Hepatocyte (in vitro differentiated cells): ENCODE measurements at places on chromosomes 7 and 10. TPM values are rescaled to one million over a fixed set of nuclear protein-coding genes. Genes with fewer than 3 reads are reported as not detected.

DNA sequence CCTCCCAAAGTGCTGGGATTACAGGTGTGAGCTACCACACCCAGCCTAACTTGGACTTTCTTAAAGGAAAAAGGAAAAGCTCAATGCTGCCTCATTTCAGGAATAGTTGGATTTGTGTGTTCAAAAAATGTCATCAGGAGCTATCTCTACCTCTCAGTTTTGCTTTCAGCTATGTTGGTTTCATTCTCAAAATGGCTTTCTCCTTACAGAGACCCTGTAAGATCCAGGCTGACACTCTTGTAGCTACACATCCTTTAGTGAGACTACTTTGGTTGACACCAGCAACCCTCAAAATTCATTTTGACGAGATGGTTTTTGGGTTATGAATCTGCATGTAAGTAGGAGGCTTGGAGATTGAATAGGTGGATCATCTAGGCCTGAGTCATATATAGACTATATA lies 269.7 kb upstream of the SORCS1 start:
- H3K27me3 ChIP-seq = no peaks in the 10 kb centered on the region
- no peaks in the 10 kb centered on the region for H3K4me1 ChIP-seq
- no peaks in the 10 kb centered on the region for H3K36me3 ChIP-seq
- H3K4me3 ChIP-seq = no peak overlapping the region
- DNase-seq = no peak
- H3K27ac ChIP-seq = no peak overlapping the region

- H3K27ac ChIP-seq = no peak overlapping the region
- no peak overlapping the region for H3K4me3 ChIP-seq
- H3K36me3 ChIP-seq = no peaks in the 10 kb centered on the region
Observed at GRCh38 chr7:50149369-50149768, 56.3 kb upstream of the ZPBP start.

NEUROD6 gene
- not detected in 2 replicates for polyA plus RNA-seq

GRCh38 chr7:122166740-122167139 lies 22.7 kb upstream of the AASS start:
- H3K36me3 ChIP-seq = no peaks in the 10 kb centered on the region
- H3K4me3 ChIP-seq = no peak overlapping the region
- H3K27ac ChIP-seq = peak overlapping the region; percentile 24

GRCh38 chr10:103333934-103334520 lies 16.9 kb downstream of the PCGF6 start:
- no peaks in the 10 kb centered on the region for H3K4me1 ChIP-seq
- no peak overlapping the region for H3K27ac ChIP-seq
- H3K4me3 ChIP-seq = no peak overlapping the region
- H3K36me3 ChIP-seq = no peaks in the 10 kb centered on the region
- no peaks in the 10 kb centered on the region for H3K27me3 ChIP-seq
